ENCODE measurements at places on chromosomes 1 and 21.
A peak's percentile ranks its signal among the peaks of the same experiment; 100 is the strongest.

GRCh38 chr1:27554759-27555699 is 48.9 kb downstream of the AHDC1 start:
- DNase-seq, result no peak

DNA sequence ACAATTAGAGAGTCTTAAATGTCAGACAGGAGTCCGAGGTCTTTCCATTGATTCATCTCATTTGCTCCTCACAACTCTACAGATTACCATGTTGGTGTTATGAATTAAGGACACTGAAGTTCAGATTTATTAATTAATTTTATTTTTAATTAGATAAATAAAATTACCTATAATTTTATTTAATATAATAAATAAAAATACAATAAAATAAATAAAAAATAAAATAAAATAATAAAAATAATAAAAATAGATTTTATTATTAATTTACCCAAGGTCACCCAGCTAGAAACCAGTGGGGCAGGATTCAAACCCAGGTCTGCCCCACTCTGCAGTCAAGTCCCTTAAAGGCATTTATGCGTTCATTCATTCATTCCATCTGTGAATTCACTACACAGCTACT is 72.2 kb downstream of the VWA5B1 start:
- DNase-seq, result no peak

- DNase-seq, result no peak
Measured at GRCh38 chr1:210263963-210264362, 31.4 kb downstream of the SERTAD4 start.

DNA sequence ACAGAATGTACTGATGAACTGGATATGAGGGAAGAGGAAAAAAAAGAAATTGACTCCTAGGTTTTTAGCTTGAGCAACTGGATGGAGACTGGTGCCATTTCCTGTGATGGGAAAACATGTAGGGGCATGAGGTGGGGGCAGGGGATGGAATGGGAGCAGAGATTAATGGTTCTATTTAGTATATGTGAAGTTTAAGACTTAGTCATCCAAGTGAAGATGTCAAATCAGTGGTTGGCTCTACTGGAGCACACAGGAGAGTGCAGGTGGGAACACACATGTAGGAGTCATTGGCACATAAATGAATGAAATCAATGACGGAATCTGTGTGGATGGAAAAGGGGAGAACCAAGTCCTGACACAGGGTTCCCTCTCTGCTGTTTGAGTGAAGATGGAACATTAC is 224.4 kb upstream of the COA6 start:
- DNase-seq, result no peak

GRCh38 chr1:67463298-67463955 is 33.2 kb upstream of the SERBP1 start:
- DNase-seq, result no peak

DNA sequence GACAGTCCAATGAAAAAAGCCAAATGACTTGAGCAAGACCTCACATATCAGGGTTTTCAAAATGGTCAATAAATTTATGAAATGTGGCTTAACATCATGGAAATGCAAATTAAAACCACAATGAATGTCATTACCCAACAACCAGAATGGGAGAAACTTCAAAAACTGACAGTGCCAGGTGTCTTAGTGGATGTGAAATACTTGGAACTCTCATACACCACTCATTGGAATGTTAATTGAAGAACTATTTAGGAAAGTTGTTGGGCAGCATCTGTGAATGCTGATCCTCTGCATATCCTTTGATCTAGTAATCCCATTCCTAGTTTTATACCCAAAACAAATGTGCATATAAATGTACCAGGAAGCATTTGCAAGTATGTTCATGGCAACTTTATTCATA is 19.2 kb upstream of the BACH1 start:
- DNase-seq, result no peak

DNA sequence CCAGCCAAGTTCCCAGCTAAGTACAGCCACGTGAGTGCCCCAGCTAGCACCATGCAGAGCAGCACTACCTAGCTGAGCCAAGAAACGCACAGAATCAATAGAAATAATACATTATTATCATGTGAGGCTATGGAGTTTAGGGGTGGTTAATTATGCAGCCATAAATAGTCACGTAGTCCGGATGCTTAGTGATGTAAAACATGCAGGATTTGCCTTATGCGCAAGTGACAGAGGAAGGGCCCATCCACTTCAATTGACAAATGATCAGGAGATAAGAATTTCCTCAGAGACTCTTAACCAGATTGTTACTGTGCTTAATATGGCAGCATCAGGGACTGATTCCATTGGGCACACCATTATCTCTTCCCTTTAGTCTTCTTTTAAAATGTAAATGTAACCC is 44.8 kb upstream of the DUSP10 start:
- no peak for DNase-seq

GRCh38 chr1:115458426-115459114 is 120.5 kb upstream of the NGF start:
- DNase-seq, result no peak

GRCh38 chr21:45979141-45979631 is 2.4 kb upstream of the COL6A1 start:
- no peak for DNase-seq

DNA sequence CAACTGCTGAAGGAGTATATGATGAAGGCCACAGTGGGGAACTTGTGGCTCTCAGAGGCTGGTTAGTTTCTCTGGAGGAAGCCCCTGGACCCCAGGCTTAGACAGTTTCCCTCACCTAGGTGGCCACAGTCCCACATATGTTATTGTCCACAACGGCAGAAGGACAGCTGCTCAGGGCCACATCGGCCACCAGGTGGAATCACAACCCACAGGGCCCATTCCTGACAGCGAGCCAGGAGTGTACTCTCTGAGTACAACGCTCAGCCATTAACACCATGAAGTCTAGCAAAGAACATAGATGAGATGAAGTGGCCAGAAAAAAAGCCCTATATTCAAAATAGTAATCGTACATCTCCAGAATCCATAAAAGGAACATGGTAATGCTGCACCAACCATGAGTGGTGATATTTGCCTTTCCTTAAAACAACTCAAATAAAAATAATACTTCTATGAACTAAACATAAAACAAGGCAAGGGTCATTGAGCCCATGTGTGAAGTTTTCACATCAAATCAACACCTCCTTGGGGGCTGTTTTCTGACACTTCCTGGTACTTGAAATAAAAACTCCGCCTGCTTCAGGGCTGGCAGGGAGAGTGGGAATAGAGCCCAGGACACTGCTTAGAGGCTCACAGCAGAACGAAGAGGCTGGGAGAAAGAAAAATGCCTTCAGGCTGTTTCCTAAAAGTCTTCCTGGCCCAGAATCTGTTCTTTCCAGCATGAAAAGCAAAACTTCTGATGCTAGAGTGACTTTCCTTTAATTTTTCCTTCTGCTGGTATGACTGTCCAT is 383.3 kb downstream of the HHAT start:
- no peak for DNase-seq

GRCh38 chr1:162538815-162539431 is 22.6 kb upstream of the UAP1 start:
- DNase-seq, result peak; percentile 65

DNA sequence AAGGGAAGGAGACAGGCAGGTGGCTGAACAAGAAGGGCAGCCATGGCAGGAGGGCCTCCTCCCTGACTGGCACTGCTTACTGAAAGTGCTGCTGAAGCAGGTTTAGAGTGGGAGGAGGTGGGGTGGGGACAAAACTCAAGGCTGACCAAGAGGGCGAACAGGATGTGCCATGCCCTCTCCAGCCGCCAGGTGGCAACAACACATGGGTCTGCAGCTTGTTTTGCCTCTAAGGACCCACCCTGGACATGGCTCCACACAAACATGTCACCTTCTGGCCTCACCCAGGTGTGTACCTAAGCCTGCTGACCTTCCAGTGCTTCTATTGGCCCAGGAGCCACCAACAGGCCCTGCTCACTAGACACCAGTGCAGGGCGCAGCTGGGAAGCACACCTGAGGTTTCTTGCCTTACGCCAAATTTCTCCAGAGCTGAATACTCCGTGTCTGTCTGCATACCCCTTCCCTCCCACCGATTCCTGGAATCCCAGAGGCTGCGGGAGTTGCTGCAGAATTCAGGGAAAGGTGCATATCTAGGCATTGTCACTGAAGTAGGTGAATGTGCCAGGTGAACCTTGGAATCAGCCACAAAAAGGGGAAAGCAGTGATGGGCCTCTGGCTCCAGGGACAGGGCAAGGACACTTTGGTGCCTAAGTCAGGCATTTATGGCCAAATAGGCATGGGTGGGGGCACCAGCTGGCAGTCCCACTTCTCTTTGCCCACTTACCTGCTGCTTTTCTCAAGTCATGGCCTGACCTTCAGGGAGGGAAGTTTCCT is 5.3 kb downstream of the PSRC1 start:
- peak; percentile 79 for DNase-seq

Data from activated CD4-positive, alpha-beta T cell treated with anti-CD3 and anti-CD28 coated beads, Interleukin-2, Interleukin-6, amounts not matched to agents 100 ng/mL and 50 ng/mL, durations not matched to agents 16 hours and 8 hours (primary cell).